ENCODE measurements at places on chromosomes 3 and 15. TPM values are rescaled to one million over a fixed set of nuclear protein-coding genes. Genes with fewer than 3 reads are reported as not detected.

DNA sequence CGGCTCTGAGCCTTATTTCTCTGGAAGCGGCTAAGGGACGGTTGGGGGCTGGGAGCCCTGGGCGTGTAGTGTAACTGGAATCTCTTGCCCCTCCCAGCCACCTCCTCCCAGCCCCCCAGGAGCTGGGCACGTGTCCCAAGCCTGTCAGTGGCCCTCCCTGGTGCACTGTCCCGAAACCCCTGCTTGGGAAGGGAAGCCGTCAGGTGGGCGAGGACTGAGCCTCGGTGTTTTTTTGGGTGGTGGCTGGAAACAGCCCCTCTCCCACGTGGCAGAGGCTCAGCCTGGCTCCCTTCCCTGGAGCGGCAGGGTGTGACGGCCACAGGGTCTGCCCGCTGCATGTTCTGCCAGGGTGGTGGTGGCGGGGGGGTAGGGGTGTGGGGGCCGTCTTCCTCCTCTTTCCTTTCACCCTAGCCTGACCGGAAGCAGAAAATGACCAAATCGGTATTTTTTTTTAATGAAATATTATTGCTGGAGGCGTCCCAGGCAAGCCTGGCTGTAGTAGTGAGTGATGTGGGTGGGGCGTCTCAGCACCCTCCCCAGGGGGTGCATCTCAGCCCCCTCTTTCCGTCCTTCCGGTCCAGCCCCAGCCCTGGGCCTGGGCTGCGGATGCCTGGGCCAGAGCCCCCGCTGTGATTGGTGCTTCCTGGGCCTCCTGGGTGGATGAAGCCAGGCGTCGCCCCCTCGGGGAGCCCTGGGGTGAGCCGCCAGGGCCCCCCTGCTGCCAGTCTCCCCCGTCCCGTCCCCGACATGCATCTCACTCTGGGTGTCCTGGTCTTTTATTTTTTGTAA is 58.8 kb upstream of the GOLGA8A start:
- no peak for DNase-seq

DNA sequence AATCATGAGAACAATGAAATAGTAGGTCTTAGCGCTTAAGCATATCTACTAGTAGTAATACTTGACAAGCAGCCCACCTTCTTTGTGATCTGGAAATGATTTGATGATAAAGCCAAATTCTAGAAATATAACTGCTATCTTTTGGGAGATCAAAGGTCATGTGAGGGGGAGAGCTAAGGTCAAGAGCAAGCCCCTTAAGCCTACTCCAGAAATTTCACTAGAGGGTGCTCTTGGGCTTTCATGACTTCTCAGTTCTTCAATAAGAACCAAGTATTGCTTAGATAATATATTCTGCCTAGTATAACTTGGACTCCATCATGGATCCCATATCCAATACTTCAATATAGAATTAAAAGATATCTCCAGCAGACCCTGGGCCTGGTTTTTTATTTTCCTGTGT is 319.6 kb downstream of the ZBTB20 start:
- no peak for DNase-seq

DNA sequence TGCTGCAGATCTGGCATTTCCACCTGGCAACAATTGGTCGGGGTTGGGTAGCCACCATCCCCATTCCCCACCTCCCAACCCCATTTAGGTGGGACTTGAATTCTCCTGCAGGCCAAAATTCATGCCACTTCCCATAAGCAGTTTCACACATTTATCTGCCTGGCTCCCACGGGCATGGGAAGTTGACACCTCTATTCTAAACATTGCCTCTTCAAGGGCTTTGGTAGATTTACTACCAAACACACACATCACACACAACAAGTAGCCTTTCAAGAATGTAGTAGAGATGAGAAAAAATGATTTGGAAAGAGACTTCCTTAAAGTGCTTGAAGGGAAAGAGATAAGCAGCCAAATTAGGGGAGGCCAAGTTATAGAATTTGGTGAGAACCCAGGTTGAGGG is 30.9 kb downstream of the ZBTB38 start:
- no peak for DNase-seq

GRCh38 chr3:36633060-36633459 is 131.3 kb downstream of the DCLK3 start:
- no peak for DNase-seq

DNA sequence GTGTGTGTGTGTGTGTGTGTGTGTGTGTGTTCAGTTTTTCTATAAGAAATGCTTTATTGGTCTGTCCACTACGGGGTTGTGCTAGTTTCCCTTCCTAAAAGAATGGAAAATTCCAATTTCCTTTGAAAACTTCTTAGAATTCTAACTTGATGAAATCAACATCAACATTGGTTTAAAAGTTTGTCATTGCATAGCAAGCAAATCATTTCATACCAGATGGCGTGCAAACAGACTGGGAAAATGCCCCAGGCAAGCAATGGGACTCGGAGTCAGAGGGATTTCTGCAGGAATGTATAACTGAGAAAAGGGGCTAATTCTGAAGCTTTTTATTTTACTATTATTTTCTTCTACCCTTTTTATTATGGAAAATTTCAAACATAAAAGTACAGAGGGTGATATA is 13.1 kb upstream of the DYNC1LI1 start:
- DNase-seq: no peak

DNA sequence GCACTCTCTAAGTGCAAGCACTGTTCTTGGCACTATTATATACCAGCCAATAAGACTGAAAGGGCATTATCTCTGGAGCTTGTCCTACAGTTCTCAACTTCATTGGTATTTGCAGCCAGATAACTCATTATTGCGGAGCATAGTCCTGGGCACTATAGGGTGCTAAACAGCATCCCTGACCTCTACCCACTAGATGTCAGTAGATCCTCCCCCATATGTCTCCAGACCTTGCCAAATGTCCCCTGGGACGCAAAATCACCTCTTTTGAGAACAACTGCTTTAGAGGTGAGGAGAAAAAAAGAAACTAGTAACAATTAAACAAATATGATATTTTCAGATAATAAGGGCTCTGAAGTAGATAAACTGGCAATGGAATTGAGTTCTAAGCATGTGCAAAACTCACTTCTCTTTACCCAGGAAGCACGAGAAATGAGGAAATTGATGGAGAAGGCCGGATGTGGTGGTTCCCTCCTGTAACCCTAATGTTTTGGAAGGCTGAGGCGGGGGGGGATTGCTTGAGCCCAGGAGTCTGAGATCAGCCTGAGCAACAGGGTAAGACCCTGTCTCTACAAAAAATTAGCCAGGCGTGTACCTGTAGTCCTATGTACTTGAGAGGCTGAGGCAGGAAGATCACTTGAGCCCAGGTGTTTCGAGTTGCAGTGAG is 61.4 kb downstream of the FRMD4B start:
- DNase-seq: no peak

GRCh38 chr3:47573190-47574172 is 5.2 kb downstream of the CSPG5 start:
- no peak for DNase-seq

DNA sequence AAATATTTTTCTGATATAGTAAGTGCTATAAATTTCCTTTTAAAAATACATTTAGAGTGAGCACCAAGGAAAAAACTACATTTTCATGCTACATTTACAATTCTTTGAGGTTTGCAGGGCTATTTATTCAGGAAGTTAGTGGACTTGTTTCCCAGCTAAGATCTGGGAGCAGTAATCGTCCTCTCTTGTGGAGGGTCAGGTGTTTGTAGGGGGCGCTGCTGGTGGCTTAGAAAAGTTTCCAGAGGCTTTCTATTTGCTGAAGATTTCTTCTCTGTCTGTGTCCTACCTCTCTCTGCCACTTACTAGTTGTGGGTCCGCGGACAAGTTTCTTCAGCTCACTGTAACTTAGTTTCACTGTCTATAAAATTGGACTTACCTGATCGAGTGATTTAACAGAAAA is 163.9 kb downstream of the PEX5L start:
- DNase-seq: no peak

DNA sequence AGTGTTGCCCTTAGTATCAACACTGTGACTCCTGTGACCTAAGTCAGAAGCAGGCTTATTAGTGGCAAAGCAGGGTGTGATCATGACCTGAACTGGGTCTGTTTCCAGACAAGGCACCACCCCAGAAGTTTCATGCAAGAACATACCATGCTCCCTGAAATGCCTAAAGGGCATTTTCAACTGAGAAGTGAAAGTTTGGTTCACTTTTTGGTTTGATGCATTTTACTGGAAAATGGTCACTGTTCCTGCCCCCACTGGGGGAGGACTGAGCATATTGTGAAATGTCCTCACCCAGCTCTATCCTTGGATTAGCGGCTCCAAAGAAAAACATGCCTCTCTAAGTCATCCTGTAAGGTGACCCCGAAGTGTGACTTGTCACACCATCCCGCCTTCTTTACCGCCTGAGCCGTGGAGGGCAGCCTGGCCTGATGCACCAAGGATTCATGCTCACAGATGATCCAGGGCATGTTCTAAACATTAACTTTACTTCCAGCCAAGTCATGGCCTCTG is 3.1 kb upstream of the FAM240A start:
- no peak for DNase-seq

GRCh38 chr3:119580067-119580760 is 922 bp downstream of the ADPRH start:
- no peak for DNase-seq

- DNase-seq: no peak
These were observed 6.5 kb upstream of the SRGAP3 start for GRCh38 chr3:9255976-9256375.

- DNase-seq: no peak
These were observed 5.4 kb upstream of the TBC1D21 start for GRCh38 chr15:73867956-73868355.

SPRED1 gene
- polyA plus RNA-seq: 38.5 TPM

CLSTN2 gene
- polyA plus RNA-seq: 1.5 TPM

MYL3 gene
- 25.0 TPM for polyA plus RNA-seq

IL17RC gene
- polyA plus RNA-seq: 40.0 TPM

WDR49 gene
- polyA plus RNA-seq: 2.1 TPM

SPTSSB gene
- polyA plus RNA-seq: 2.8 TPM
